Amygdala (tissue), 56 donors: ENCODE measurements at places on chromosomes 7 and 10.

- DNase-seq = no peak
Observed at GRCh38 chr10:132586739-132587138, 49.2 kb downstream of the INPP5A start.

GRCh38 chr10:73802276-73802991, 9.0 kb downstream of the NDST2 start:
- DNase-seq = no peak

DNA sequence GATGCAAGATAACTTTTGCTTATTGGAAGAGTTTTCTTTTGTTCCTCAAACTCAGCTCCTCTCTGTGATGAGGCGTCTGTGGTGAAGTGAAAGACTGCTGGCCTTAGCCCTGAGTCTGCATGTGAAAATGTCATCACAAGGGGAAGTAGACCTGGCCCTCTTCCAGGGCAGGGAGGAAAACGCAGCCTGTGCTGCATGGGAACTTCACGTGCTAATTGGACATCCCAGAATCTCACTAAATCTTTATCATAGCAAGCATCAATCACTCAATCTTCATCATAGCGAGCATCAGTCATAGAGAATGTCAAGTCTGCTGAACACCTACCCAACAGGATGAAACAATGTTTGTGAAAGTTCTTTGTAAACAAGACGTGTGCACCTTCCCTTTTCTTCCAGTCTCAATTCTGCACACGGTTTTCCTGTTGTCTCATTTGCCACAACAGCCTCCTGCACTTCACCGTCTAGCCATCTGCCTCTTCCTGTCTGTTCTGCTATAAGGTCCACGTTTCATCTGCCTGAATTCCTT, 314.6 kb downstream of the FRMD4A start:
- peak; percentile 28 for DNase-seq

- no peak for DNase-seq
Observed at GRCh38 chr10:14047431-14047830, 283.3 kb downstream of the FRMD4A start.

- DNase-seq = no peak
Observed at GRCh38 chr10:114678820-114679219, 20.7 kb upstream of the ABLIM1 start.

- DNase-seq = no peak
Observed at GRCh38 chr10:121792198-121792597, 135.6 kb downstream of the ATE1 start.

- no peak for DNase-seq
Observed at GRCh38 chr7:33157311-33157710, 27.9 kb downstream of the BBS9 start.

DNA sequence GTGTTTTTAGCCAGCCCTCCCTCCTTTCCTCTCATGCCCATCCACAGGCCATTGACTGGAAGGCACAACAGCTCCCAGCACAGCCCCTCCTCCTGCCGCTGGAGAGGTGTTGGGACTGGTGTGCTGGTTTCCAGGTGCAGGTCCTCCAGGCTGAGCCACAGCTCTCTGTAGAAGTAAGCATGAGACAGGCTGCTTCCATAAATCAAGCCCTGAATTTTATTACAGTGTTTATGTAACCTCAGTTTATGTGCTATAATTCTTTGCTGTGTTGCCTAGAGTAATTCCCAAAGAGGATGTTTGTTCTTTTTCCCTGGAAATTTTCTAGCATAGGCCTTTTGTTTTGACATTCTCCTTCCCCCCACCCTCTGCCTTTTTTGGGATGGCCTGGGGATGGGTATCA, 445.8 kb downstream of the AUTS2 start:
- no peak for DNase-seq

DNA sequence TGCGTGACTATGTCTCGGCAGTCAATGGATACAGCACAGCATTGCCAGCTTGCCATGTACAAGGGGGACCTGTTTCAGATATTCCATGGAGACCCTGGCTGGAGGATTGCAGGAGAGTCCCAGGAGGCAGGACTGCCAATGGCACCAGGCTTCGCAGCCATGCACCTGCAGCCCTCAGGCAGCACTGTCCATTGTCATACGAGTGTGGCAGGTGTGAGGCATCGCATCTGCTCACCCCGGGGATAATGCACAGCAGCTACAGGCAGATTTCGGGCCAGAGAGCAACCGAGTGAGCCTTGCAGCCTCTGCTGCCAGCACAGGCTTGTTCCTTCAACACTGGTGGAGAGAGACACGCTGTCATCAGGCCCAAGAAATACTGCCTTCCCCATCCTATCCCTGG, 415.1 kb downstream of the PAXIP1 start:
- DNase-seq = no peak

DNA sequence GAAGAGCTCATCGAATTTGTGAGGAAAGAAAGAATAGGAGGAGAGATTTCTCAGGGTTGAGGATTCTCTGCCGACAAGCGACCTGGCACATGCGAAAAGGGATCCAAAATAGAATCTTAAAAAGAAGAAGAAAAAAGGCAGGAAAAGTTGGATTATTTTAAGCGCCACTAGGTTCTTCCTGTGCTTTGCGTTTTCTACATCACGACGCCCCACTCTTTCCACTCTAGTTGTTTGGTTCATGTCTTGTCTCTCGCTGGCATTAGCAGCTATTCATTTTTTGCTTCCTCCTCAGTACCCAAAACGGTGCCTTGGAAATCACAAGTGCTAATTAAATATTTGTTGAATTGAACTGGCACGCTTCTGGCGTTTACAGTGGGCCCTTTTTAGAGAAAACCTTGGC, 674 bp upstream of the FRA10AC1 start:
- DNase-seq = no peak

- DNase-seq = no peak
Observed at GRCh38 chr7:82530361-82530760, 86.8 kb upstream of the CACNA2D1 start.

DNA sequence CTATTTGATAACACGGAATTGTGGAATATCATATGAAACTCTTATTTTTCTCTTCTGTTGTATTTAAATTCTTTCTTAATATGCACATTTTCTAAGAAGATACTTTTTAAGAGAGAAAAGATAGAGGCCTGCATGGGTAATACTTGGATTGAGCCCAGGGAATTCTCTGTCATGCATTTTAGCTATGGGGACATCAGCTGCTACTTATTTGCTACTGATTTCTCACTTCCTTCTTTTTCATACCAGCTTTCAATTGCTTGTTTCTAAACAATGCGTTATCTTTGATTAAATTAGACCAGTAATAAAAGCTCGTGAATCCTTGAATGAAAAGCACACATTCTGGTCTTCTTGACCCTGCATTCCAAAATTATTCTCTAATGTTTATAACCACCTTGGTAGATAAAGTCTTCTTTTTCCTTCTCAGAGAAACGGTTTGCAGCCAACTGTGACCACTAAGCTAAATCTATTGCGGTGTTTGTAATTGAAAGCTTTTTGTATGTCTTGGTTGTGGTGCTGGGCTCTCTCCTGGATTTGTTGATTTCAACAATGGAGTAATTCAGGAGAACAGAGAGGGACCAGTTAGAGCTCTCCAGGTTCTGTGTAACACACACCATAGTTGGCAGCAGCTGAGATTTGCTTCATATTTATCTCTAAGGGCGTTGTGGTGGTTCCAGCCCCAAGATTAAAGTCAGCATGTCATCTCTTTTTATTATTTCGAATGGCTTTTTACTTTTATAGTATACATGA, 139.3 kb downstream of the PPP1R9A start:
- DNase-seq = no peak

- no peak for DNase-seq
Observed at GRCh38 chr7:140393756-140394306, 4.5 kb downstream of the SLC37A3 start.

GRCh38 chr10:14114791-14115190, 215.9 kb downstream of the FRMD4A start:
- DNase-seq = no peak
